ENCODE measurements at places on chromosomes 13 and 19. TPM values are rescaled to one million over a fixed set of nuclear protein-coding genes. Genes with fewer than 3 reads are reported as not detected.

DNA sequence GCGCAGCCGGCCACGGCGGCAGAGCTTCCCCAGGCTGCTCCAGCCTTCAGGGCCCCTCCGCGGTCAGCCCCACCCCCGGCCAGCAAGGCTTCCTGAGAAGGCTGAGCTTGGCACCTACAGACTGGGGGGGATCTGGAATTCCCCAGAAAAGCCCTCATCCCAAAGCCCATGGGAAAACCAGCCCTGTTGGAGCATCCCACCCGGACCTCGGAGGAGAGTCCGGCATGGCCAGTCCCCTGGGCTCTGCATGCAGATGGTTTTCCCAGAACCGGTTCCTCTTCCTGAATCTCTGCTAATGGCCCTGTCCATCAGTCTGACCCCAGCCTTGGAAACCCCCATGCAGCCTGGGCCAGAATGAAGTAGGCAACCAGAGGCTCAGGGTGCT, 10.3 kb downstream of the RASA3 start:
- H3K4me3 ChIP-seq, result no peak overlapping the region
- H3K27ac ChIP-seq, result peak overlapping the region; percentile 99
- no peaks in the 10 kb centered on the region for H3K27me3 ChIP-seq
- H3K4me1 ChIP-seq, result peaks cover 62% of the 10 kb centered on the region

KLK8 gene
- not detected for total RNA-seq

DNA sequence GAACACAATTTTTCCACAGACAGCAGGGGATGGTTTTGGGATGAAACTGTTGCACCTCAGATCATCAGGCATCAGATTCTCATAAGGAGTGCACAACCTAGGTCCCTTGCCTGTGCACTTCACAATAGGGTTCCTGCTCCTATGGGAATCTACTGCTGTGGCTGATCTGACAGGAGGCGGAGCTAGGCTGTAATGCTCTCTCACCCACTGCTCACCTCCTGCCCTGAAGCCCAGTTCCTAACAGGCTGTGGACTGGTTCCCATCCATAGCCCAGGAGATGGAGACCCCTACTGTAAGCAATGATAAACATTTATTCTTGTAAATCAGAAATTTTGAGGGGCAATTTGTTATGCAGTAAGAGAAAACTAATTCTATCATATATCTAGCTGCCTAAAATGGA, 1234.7 kb downstream of the SLITRK1 start:
- no peak overlapping the region for H3K27ac ChIP-seq
- no peaks in the 10 kb centered on the region for H3K27me3 ChIP-seq
- H3K4me1 ChIP-seq, result peaks cover 7% of the 10 kb centered on the region
- H3K4me3 ChIP-seq, result no peak overlapping the region
- no peaks in the 10 kb centered on the region for H3K36me3 ChIP-seq
- DNase-seq, result no peak

DNA sequence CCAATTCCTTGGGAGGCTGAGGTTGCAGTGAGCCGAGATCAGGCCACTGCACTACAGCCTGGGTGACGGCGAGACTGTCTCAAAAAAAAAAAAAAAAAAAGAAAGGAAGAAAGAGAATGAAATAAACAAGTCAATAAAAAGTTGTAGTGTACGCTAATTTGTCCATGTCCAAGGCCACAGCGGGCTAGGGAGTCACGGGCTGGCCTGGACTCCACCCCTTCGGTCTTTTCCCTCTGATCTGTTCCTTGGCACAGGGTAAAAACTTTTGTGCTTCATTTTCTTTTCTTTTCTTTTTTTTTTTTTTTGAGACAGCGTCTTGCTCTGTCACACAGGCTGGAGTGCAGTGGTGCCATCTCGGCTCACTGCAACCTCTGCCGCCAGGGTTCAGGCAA, 19.4 kb upstream of the MKNK2 start:
- H3K4me1 ChIP-seq, result peaks cover 5% of the 10 kb centered on the region
- DNase-seq, result no peak
- no peak overlapping the region for H3K4me3 ChIP-seq
- H3K36me3 ChIP-seq, result peaks cover 19% of the 10 kb centered on the region
- no peak overlapping the region for H3K27ac ChIP-seq

DNA sequence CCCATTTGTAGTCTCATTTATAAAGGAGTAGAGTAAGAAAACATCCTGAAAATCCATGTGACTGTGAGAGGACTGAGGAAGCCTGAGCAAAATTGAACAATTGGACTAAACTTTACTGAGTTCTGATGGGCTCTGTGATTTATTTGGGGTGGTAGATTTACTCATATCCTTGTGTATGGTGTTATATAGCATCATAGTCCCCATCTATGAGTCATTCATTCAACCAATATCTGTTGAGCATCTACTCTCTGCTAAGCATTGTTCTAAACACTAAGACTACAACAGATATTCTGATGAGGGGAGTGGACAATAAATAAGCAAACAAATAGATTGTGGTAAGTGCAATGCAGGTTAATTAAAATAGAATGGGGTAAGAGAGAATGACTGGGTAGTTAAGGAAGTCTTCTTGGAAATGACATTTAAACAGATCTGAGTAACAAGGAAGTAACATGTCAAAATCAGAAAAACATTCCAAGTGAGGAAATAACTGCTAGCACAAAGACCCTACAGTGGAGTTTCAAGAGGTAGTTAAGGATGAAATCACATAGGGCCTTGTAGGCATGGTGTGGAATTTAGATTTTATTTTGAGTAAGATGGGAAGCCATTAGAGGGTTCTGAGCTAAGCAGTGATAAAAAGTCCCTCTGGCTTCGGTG, 36.3 kb upstream of the MLNR start:
- no peak overlapping the region for H3K4me3 ChIP-seq
- H3K27ac ChIP-seq, result no peak overlapping the region
- H3K27me3 ChIP-seq, result no peaks in the 10 kb centered on the region
- H3K4me1 ChIP-seq, result no peaks in the 10 kb centered on the region
- H3K36me3 ChIP-seq, result peaks cover 48% of the 10 kb centered on the region

DNA sequence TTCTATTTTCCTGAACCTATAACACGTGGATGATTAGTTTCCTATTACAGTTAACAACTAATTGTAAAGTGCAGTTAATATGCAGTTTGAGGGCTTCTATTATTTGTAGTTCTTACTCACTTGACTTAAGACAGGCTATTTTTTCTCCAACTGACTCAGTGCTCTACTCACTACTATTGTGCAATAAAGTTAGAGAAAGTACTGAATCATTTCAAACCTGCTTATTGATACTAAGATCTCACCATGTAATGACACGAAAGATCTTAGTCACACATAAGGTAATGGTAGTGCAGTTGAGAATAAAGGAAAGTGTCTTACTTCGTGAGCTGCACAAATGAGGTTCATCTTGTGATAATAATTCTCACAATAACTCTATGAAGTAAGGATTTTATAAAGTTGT, 22.8 kb upstream of the ITM2B start:
- H3K4me1 ChIP-seq, result no peaks in the 10 kb centered on the region
- no peak for DNase-seq
- peaks cover 18% of the 10 kb centered on the region for H3K27me3 ChIP-seq
- no peaks in the 10 kb centered on the region for H3K36me3 ChIP-seq
- H3K4me3 ChIP-seq, result no peak overlapping the region

DNA sequence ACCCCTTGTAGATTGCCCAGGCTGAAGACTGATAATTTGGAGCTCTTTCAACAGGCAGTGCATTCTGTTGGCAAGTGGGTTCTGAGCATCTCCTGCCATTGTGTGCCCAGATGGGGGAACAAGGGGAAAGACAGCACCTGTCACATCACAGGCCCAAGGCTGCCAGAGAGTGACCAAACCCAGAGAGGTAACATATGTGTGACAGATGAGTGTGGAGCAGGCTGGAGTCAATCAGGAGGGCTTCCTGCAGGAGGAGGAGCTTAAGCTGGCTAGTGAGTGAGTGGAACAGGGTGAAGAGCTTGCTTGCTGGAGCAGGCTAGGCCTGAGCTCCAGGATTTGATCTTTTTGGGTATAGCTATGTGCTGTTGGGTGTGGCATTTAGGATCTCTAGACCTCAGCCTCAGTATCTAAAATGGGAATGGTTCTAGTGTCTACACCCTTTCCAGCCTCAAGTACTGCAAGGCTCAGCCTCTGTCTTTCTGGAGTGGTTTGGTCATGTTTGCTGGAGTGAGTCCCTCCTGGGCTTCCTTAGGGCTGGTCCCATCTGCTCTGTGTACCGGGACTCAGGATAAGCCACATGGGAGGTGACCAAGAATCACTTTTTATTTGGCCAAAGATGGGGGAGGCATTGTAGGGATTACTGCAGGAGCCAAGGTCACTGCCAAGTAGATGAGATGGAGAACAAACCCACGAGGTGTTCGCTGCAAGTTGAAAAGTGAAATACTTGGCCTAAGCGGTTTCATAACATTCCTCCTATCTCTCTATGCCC, 152.4 kb upstream of the TSHZ3 start:
- H3K27ac ChIP-seq, result no peak overlapping the region
- no peaks in the 10 kb centered on the region for H3K36me3 ChIP-seq
- DNase-seq, result peak; percentile 65
- no peaks in the 10 kb centered on the region for H3K27me3 ChIP-seq

DNA sequence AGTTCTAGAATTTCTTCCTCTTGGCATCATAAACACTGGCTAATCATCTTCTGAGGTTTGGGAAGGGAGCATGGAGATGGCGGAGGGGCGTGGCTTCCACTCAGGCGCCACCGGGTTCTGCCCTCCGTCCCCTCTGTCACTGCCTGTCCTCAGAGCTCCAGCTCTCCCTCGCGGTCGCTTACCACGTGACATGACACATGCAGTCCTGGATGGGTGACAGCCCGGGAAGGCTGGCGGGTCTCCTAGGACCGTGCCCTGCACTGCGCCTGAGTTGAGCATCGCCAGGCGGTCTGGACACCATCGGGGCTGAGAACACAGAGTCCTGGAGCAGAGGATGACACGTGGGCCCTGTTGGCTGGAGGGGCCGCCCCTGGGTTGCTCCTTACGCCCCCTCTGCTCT, 123.3 kb downstream of the RAB20 start:
- H3K4me1 ChIP-seq, result peaks cover 70% of the 10 kb centered on the region
- H3K4me3 ChIP-seq, result no peak overlapping the region
- peaks cover 68% of the 10 kb centered on the region for H3K36me3 ChIP-seq
- no peak for DNase-seq
- H3K27ac ChIP-seq, result no peak overlapping the region

- H3K4me1 ChIP-seq, result peaks cover 16% of the 10 kb centered on the region
- no peak overlapping the region for H3K27ac ChIP-seq
- H3K4me3 ChIP-seq, result no peak overlapping the region
- no peaks in the 10 kb centered on the region for H3K36me3 ChIP-seq
These were observed 24.0 kb upstream of the ALOX5AP start for GRCh38 chr13:30711375-30711774.

DNA sequence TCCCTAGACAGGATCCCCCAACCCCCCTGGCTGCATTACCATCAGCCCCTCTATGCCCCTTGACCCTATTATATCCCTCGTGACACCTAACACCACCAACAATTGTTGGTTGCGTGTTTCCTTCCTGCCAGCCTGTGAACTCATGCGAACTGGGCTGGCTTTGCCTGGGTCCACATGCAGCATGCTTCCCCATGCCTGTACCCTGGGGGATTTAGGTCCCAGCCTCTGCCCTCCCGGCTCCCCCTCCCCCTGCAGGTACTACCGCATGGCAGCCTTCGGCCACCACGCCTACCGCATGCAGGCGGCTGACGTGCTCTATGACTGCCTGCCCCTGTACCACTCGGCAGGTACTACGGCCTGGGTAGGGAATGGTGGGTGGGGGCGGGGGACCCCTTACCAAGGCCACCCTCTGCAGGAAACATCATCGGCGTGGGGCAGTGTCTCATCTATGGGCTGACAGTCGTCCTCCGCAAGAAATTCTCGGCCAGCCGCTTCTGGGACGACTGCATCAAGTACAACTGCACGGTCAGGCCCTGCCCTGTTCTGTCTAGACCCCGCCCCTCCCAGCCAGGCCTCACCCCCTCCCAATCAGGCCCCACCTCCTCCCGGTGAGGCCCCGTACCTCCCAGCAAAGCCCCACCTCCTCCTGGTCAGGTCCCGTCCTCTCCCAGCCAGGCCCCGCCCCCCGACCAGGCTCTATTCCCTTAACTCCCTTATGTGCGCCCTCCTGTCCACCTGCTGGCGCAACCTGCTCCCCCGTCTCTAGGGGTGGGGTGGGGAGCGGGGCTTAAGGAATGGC, 18.5 kb downstream of the SLC27A1 start:
- H3K27me3 ChIP-seq, result no peaks in the 10 kb centered on the region
- peaks cover 4% of the 10 kb centered on the region for H3K4me1 ChIP-seq
- H3K36me3 ChIP-seq, result peaks cover 4% of the 10 kb centered on the region
- no peak for DNase-seq
- H3K4me3 ChIP-seq, result no peak overlapping the region

CLEC17A gene
- not detected for total RNA-seq

TTC9B gene
- not detected for total RNA-seq

CACNG6 gene
- total RNA-seq, result not detected

GRCh38 chr13:79448413-79448812, 32.5 kb upstream of the NDFIP2 start:
- no peak overlapping the region for H3K27ac ChIP-seq
- no peak for DNase-seq
- H3K4me3 ChIP-seq, result no peak overlapping the region
- H3K27me3 ChIP-seq, result peaks cover 15% of the 10 kb centered on the region
- H3K4me1 ChIP-seq, result peaks cover 6% of the 10 kb centered on the region

GRCh38 chr19:41802770-41803169, 6.4 kb downstream of the CEACAM3 start:
- no peaks in the 10 kb centered on the region for H3K4me1 ChIP-seq
- no peak for DNase-seq
- H3K36me3 ChIP-seq, result no peaks in the 10 kb centered on the region
- H3K27me3 ChIP-seq, result peaks cover 16% of the 10 kb centered on the region
- H3K4me3 ChIP-seq, result no peak overlapping the region
- no peak overlapping the region for H3K27ac ChIP-seq

DNA sequence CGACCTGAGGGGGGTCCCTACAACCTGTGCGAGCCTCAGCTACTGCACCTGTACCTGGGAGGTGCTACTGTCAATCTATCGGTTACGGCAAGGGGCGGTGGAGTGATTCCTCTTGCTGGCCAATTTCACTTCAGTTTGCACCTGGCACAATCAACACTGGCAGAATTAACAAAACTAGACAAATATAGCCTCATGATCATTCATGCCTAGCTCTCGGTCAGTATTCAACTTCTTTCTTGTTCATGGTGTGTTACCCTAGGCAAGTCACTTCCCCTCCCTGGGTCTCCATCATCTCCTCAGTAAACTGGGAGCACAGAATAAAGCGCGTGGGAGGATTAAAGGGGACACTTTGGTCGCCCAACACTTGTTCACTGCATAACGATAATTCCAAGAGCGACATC, 618 bp downstream of the HAUS8 start:
- peaks cover 5% of the 10 kb centered on the region for H3K36me3 ChIP-seq
- peak overlapping the region; percentile 89 for H3K27ac ChIP-seq
- peak overlapping the region; percentile 96 for H3K4me3 ChIP-seq
- H3K4me1 ChIP-seq, result peaks cover 51% of the 10 kb centered on the region

- peaks cover 44% of the 10 kb centered on the region for H3K4me1 ChIP-seq
- no peak for DNase-seq
- H3K36me3 ChIP-seq, result no peaks in the 10 kb centered on the region
- H3K27ac ChIP-seq, result no peak overlapping the region
- no peak overlapping the region for H3K4me3 ChIP-seq
These were observed 72.6 kb upstream of the SERP2 start for GRCh38 chr13:44300895-44301638.

- H3K4me3 ChIP-seq, result no peak overlapping the region
- H3K36me3 ChIP-seq, result no peaks in the 10 kb centered on the region
- H3K27ac ChIP-seq, result no peak overlapping the region
- H3K27me3 ChIP-seq, result no peaks in the 10 kb centered on the region
- no peaks in the 10 kb centered on the region for H3K4me1 ChIP-seq
These were observed 29.2 kb downstream of the NLRP5 start for GRCh38 chr19:56015756-56016155.

Measured in osteocyte (in vitro differentiated cells).